Erythroblast (primary cell): ENCODE measurements at places on chromosomes 6 and 20.

DNA sequence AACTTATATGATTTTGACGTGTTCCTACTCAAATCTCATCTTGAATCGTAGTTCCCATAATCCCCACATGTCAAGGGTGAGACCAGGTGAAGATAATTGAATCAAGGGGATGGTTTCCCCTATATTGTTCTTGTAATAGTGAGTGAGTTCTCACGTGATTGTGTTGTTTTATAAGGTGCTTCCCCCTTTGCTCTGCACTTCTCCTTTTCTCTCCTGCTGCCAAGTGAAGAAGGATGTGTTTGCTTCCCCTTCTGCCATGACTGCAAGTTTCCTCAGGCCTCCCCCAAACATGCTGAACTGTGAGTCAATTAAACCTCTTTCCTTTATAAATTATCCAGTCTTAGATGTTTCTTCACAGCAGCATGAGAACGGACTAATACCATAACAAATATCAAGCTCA lies 83.2 kb downstream of the MANEA start:
- no peak for DNase-seq

DNA sequence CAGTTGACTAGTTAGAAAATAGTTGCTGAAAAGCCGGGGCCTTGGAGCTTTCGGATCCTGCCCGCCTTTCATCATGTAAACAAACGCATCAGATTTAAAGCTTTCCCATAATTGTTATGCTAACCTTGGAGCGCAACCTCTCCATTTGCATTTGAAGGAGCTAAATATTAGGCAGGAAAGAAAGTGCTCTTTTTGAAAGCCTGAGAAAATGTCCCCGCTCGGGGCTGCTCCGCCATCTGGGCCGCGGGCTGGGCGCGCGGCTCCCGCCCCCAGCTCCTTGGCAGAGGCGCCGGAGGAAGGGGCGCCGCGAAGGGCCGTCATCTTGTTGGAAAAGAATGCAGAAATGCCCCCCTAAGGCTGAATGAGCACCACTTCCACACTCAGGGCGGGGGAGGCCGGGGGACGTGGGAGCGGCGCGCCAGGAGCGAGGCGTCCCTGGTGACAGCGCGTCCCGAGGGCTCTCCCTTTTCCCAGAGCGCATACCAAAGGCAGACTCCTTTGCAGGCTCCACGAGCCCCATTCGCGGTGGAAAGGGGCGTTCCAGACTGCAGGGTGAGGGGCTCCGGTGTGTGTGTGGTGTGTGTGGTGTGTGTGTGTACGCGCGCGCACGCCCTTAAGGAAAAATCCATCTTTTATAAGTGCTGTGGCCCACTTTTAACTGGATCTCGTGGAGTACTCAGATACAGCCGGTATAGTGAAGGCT lies 145.6 kb upstream of the ID4 start:
- no peak for DNase-seq

DNA sequence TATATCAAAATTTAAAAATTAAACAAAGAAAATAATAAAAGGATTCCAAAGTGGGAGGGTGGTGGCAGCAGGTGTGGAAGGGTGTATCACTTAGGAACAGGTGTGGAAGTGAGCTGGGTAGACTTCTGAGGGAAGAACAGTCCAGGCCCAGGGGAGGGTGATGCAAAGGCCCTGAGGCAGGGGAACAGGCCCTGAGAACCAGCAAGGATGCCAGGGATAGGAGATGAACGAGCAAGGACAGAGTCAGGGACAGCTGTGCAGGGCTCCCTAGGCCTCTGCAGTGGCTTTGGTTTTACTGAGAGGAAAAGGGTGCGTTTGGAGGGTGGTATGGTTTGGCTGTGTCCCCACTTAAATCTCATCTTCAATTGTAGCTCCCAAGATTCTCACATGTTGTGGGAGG lies 9.4 kb upstream of the RAET1E start:
- DNase-seq: no peak

DNA sequence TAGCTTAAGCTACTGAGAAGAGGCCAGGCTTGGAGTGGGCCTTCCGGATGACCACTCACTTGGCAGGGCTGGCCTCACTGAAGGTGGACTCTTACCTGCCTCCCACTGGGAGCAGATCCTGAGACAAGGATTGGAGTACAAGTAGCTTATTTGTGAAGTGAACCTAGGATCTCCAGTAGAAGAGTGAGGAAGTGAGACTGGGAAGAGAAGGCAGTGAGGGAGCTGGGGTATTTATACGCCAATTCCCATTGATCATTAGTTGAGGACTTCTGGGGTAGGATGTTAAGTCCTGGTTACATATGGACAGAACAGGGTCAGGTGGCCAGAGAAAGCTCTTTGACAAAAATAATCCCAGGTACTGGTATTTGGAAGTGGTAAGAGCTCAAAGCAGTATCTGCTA lies 32.3 kb upstream of the RNF24 start:
- no peak for DNase-seq

GRCh38 chr20:33689973-33690372 lies 3.8 kb upstream of the E2F1 start:
- DNase-seq: peak; percentile 92

DNA sequence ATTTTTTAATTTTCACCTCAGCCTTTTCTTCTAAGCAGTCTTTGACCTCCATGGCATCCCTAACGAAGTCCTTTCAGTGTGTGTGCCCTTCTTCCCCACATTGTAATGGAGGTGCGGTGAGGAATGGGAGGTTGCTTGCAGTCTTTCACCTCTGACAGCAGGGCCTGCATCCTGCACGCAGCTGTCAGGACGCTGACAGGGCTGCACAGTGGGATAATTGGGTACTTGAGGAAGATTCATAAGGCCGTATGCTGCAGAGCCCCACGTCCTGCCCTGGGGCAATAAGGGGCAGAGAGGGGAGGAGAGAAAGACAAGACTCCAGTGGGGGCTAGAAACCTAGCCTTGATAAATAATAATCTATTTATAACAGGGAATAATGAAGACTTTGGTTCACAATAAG lies 184.7 kb downstream of the SAMD5 start:
- no peak for DNase-seq

- DNase-seq: no peak
Measured at GRCh38 chr20:38872491-38873049, 53.6 kb upstream of the FAM83D start.

DNA sequence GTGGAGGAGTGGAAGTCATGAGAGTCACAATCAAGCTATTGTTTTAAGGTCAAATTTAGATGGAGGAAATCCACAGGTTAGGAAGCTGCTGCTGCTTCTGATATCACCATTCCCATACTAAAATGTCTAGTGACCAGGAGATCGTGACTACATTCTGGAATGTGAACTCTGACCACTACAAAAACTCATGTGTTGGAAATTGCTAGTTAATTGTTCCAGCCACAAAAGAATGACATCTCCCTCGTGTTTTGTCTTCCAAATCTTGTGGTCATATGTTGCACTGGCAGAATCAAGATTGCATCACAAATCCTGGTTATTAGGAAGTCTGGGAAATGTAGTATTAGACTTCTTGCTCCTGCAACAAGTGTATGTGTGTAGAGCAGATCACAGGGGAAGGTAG lies 441.9 kb downstream of the CD109 start:
- no peak for DNase-seq

GRCh38 chr6:134948691-134949090 lies 1.2 kb downstream of the ALDH8A1 start:
- no peak for DNase-seq

DNA sequence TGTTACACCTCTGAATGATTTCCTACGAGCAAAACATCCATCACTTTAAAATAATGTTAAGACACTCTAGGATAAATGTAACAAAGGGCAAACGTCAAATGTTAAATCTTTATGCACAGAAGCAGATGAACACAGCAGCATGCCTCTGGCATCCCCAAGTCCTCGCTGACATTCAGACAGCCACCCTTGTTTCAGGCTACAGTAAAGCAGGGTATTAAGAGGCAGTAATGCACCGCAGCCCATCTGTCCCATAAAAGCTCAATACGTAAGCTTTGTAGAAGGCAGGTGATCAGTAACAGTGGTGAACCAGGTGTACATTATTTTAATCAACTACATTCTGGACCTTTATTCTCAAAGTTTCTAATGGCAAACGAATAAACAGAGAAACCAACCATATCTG lies 64.8 kb downstream of the PPP1R3G start:
- DNase-seq: no peak

DNA sequence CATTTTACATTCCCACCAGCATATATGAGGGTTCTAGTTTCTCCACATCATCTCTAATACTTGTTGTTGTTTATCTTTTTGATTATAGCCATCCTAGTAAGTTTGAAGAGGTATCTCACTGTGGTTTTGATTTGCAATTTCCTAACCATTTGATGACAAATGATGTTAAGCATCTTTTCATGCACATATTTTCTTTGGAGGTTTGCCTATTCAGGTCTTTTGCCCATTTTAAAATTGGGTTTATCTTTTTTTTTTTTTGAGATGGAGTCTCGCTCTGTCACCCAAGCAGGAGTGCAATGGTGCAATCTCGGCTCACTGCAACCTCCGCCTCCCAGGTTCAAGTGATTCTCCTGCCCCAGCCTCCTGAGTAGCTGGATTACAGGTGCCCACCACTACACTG lies 4.0 kb downstream of the RBCK1 start:
- DNase-seq: no peak

GRCh38 chr6:33312361-33313104 lies 1.3 kb downstream of the TAPBP start:
- DNase-seq: peak; percentile 76

- DNase-seq: no peak
Measured at GRCh38 chr20:17759449-17759848, 59.7 kb downstream of the BANF2 start.

- DNase-seq: no peak
Measured at GRCh38 chr6:3032986-3033385, 33.3 kb downstream of the NQO2 start.

GRCh38 chr6:135088818-135089809 lies 34.5 kb upstream of the HBS1L start:
- peak; percentile 84 for DNase-seq

DNA sequence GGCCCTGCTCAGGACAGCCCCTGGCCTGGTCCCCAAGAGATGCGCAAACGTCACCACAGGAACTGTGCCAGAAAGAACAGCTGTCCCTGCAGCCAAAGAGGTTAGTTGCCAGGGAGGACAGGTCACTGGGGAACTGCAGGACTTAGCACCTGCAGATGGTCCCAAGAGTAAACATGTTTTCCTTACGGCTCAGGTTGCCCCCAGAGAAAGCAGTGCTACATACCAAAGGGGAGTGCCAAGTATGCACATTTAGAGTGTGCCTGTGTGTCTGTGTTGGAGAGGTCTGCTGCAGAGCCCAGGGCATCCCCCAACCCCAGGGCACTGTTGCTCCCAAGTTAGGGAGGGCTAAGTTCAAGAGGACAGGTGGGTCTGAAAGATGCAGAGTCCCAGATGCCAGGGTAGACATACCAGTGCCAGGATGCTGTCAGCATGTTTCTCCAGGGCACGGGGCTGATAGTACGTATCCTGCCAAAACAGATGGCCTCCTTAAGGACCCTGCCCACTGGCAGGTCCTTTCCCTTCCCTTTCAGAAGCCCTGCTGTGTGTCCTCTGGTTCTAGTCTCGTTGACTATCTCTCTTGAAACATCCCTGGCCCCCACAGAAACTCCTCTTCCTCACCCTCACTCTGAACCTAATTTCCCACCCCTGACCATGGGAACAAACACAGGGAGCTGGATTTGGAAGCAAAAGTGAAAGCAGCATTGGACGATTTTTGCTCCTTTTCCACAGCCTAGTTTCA lies 1.3 kb downstream of the ABHD16A start:
- peak; percentile 84 for DNase-seq

- DNase-seq: no peak
Measured at GRCh38 chr20:64009811-64010387, 26.1 kb upstream of the C20orf204 start.

GRCh38 chr6:126035764-126036163 lies 49.4 kb downstream of the TRMT11 start:
- DNase-seq: no peak

DNA sequence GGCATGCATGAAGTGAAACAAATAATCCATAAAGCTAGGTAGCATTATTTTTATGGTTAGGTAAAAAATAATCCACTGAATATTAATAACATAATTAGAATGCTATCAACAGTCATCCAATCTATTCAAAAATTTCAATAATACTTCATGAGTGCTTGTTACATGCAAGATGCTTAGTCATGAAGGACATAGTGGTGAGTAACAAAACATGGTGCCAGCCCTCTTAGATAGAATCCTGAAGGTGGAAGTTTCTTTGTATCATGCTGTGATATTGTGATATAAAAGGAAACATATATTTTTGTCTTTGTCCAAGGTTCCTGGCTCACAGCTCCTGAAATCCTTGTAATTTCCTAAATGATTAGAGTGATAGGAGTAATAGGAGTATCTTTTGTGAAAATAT lies 14.9 kb downstream of the RCAN2 start:
- DNase-seq: no peak

DNA sequence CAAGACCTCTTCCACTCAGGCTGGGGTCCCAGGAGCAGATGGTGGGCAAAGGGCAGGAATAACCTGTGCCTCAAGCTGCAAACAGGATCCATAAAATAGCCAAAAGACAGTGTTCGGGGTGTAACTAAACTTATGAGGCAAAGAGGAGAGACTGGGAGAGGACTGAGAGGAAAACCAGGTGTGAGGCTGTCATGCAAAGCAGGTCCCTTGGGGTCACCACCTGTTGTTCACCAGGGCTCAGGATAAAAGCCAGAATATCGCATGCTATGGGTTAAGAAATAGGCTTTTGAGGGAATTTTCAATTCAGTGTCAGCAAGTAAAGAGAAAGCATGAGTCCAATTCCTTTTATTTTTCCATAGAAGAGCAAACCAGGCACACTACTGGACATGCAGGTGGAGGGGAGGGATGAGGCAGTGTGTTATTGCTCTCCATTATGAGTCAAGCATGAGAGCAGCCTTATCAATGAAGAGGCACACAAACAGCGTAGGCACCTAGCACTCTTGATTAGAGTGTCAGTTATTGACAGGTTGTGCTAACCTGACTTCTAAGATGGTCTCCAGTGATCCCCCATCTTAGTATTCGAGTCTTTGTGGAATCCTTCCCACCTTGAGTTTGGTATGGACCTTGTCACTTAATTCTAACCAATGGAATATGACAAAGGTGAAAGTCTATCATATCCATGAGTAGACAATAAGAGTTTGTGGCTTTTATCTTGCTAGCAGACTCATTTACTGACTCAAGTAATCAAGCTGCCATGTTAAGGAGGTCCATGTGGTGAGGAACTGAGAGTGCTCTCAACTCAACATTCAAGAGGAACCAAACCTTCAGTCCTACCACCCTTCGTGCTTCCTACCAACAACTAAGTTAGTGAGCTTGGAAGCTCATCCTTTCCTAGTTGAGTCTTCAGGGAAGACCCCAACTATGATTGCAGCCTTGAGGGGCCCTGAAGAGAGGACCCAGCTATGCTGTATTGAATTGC lies 18.8 kb downstream of the HLA-E start:
- no peak for DNase-seq

DNA sequence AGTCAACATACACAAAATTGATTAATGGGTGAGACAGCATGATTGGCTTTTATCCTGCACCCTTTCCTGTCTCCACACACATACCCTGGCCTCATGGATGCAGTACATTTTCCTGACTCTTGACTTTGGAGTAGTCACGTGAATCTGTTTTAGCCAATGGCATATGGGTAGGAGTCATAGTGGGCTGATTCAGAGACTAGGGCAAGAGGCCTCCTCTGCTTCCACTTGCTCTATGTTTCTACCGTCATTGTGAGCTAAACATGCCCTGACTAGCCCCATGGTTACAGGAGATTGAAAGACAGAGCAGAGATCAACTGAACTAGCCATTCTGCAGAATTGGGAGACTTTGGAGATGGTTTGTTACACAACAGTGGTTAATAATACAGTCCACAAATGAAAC lies 850.0 kb downstream of the DHX35 start:
- DNase-seq: no peak

GRCh38 chr6:137693711-137694110 lies 173.3 kb upstream of the TNFAIP3 start:
- DNase-seq: peak; percentile 89

- no peak for DNase-seq
Measured at GRCh38 chr6:2794171-2794730, 29.1 kb downstream of the WRNIP1 start.
